ENCODE measurements at places on chromosomes 6 and 20.

- no peak for DNase-seq
Measured at GRCh38 chr6:147054158-147054557, 150.1 kb upstream of the STXBP5 start.

GRCh38 chr20:47506850-47507249 lies 5.2 kb downstream of the NCOA3 start:
- no peak for DNase-seq

- no peak for DNase-seq
Measured at GRCh38 chr20:58420798-58421496, 31.9 kb downstream of the VAPB start.

DNA sequence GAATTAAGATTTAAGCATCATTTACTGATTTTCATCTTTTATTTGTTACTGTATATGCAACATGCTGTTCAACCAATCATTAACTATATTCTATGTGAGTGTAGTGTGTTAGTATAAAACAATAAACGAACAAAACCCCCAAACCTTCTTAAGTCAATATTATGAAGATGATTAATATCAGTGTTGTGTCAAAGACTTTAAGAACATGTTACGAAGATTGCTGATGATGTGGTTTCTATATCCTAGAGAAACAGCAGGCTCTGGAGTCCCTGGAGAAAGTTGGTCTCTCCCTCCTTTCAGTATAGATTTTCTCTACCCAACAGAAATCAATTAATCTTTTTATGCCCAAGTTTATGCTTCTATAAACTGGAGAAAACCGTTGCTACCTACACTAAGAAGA lies 393.8 kb upstream of the HSF2 start:
- no peak for DNase-seq

DNA sequence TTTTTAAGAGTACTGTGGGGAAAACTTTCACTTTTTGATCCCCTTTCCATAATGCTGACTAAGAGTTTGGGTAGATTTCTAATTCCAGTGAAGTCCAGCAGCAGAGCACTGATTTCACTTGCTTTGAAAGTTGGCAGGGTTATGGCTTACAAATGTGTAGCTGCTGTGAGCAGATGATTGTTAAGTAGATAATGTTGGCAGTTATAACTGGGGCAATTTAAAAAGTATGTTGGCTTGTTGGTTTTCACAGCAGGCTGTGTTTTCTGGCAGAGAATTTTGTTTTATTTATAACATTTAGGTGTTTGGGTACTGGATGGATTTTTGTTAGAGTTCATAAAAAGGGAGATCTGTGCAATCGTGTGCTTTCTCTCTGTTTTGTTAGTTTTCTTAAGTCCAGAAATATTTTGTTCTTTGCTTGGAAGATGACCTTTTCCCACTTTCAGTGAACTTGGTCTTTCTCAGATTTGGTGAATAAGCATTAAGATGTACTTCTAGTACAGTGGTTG lies 31.4 kb downstream of the AFDN start:
- no peak for DNase-seq

GRCh38 chr20:47272893-47273590 lies 83.5 kb downstream of the ZMYND8 start:
- peak; percentile 90 for DNase-seq

GRCh38 chr20:22905658-22906057 lies 129.5 kb upstream of the SSTR4 start:
- DNase-seq = peak; percentile 55

DNA sequence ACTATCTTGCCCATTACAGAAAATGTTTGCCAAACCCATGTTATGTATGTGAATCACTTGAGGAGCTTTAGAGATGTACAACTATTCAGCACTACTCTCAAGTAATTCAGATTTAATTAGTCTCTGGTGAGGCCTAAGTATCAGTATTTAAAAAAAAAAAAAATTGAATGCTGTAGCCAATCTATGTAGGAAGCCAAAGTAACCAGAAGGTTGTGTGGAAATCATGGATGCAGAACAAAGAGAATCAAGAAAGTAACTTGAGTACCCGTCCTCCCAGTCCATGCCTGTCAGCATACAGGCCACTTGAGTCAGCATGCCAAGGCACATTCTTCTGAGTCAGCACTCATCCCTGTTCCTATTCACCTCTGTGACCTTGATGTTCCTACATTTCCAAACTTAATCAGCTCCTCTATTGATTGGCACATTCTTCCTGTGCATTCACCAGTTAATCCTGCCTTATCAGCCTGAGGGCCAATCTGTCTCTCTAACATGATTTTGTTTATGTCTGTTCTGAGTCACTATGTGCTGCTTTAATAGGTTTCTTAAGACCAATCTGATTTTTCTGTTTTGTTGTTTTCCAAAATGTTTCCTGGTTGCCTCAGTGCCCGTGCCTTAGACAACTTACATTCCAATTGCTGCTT lies 165.6 kb downstream of the KCNQ5 start:
- peak; percentile 27 for DNase-seq

GRCh38 chr6:103273048-103273447 lies 1586.7 kb downstream of the HACE1 start:
- DNase-seq = no peak

- DNase-seq = no peak
Measured at GRCh38 chr6:123841067-123841896, 37.6 kb downstream of the NKAIN2 start.

- peak; percentile 66 for DNase-seq
Measured at GRCh38 chr6:134416418-134417154, 98.7 kb upstream of the SGK1 start.

DNA sequence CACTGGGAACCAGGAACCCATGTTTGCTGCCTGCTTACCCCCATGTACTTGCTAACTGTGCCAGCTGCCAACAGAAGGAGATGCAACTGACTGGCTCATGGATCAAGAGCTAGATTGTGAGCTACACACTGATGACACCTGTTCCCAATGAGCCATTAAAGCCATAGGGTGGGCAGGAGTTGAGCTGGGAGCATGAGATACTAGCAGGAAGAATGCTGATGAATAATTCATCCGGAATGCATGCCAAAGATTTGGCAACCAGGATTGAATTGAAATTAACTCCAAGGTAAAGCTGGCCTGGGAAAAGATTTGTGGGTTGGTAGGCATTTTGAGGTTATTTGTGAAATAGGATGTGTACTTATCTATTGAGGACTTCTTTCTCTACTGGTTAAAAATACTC lies 631.1 kb downstream of the KIF16B start:
- DNase-seq = no peak

GRCh38 chr20:19508449-19508848 lies 249.6 kb upstream of the RIN2 start:
- DNase-seq = no peak

- no peak for DNase-seq
Measured at GRCh38 chr20:39800548-39800947, 838.4 kb downstream of the DHX35 start.

DNA sequence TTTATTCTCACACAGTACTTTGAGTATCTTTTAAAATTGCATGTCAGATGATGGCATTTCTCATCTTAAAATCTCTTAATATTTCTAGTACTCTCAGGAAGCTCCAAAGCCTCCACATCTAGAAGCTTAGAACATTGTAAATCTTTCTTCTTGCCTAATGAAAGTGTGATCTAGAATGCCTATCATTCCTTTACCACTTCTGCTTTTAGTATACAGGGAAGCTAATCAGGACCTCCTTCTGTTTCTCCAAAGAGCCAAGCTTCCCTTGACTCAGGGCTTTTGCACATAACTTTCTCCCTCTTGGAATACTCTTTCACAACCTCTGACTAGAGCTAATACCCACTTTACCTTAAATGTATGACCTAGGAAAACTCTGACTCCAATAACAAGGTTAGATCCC lies 7.5 kb upstream of the ELOVL4 start:
- no peak for DNase-seq

DNA sequence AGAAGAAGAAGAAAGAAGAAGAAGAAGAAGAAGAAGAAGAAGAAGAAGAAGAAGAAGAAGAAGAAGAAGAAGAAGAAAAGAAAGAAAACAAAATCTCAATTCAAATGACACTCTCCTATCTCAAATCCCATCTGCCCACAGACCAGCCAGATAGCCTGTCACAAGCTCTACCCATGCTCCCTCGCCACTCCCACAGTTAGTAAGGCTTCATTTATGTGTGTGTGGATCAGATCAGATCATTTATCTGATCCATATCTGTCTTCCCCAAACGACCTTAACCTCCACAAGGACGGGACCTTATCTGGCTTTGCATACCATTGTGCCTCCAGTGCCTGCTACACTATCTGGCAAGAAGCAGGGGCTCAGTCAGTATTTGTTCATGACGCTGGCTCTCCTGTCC lies 81.9 kb upstream of the RREB1 start:
- no peak for DNase-seq

DNA sequence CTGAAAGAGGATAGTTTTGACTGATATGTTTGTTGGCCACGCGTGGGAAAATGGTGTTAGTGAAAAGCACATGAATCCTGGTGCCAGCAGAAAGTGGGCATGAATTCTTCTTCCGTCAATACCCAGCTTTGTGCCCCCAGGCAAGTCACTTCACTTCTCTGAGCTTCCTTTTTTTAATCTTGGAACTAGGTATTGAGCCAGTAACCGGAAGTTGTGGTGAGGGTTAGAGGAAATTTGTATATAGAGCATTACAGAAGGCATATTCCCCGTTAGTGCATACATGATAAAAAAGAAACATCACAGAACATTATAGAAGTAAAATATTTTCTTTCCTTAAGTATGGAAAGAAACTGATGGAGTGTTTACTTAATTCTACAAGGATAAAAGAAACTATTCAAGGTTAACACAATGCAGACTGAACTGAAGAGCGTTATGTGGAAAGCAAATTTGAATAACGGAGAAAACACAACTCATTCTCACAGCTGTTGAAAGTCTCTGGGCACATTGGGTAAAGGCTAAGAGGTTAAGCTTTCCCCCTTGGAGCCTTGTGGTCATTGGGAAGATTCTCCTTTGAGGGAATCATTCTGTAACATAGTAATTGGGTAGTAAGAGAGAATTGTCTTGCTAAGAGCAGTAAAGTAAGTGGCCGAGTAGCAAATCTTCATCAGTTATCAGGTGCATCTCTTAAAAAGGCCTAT lies 223.1 kb downstream of the BCAS1 start:
- peak; percentile 73 for DNase-seq

DNA sequence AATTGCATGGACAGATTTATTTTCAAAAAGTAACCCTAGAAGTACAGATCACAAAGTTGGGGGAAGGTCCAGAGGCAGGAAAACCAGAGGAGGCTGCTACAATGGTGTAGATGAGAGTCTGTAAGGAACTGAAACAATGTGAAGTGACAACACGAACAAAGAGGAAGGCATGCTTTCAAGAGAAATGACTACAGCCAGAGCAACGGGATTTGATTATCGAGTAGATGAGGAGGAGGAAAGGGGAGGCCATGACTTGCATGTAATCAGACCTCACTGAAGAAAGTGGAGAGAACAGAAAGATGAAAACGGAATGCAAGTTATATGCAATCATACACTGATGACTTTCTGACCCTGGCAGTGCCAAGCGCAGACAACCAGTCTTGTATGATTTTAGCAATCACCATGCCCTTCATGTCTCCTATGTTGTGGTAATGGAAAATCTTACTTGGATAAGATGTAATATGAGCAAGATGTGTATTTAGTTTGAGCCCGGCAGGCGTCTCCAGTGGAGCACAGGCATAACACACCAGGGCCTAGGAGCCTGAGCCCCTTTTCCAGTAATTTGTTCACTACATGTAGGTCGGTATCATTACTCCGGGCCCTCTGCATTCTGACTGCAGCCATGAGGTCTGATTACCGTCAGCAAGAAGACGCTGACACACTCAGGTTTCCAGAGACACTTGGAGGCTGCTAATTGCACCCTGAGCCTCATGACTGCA lies 34.0 kb upstream of the FAM83C start:
- no peak for DNase-seq

DNA sequence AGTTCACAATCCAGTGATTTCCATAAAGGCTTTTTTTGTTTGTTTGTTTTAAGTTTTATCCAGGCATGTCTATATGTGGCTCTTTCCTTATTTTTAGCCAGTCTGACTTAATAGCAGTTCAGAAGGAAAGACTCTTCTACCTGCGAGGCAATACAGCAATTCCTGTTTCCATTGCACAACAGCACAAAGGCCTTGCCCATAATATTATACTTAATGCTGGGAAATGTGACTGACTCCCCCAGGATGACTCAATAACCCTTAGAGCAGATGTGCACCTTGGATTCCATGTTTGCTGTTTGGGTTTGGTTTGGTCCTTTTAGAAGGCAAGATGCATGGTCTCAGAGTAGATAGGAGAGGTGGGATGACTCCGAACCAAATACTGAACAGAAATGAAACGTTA lies 184.1 kb downstream of the MTFR2 start:
- DNase-seq = no peak

GRCh38 chr6:115091461-115091860 lies 748.6 kb upstream of the HS3ST5 start:
- no peak for DNase-seq

DNA sequence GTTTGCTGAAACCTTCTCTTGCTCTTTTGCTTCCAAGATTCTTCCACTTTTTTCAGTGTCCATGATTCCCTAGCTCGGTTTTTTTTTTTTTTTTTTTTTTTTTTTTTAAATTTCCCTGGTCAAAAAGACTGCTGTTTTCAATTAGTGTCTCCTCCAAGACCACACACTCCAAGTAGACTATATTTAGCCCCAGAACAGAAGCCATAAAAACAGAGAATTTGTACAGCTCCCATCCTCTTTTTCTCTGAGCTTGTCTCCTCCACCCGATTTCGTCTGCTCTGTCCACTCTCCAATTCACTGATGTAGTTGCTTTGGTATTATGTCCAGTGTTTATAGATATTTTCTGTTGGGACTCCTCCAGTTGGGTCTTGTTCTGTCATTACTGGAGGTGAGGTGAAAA lies 37.6 kb downstream of the RSPH3 start:
- DNase-seq = no peak

DNA sequence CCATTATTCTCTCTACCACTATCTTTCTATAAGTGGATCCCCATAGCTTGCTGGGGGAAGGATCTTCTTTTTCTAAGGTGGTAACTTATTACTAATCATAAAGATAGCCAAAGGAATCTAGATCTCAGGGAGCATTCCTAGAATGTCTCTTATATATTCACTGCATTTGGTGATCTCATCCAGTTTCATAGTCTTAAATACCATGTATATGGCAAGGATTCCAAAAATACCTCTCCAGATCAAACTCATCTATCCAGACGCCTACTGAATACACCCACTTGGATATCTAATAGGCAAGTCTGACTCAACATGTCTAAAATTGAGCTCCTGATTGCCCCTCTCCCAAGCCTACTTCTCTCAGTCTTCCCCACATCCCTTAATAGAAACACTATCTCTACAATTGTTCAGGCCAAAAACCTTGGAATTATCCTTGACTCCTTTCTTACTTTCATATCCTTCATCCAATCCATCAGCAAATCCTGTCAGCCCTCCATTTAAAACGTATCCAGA lies 264.4 kb downstream of the HACE1 start:
- no peak for DNase-seq

DNA sequence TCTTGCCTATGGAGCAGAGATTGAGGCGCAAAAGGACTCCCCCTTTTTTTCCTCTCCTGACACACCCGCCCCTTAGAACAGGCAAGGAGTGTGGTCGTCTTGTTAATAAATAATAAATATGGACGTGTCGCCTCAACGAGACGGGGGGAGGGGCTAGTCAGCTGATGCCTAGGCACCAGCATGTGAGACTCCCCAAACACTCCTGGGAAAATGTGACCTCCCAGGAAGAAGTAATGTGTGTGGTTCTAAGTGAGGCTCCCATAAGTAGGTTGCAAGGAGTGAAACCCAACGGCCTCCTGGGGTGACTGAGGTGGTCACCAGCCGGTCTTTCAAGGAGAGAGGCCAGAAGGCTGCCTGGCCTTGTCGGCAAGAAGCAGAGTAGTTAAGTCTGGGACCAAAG lies 1.1 kb upstream of the FAXC start:
- DNase-seq = no peak
